ENCODE measurements at places on chromosomes 4 and X.

- no peak for DNase-seq
These were observed 145.7 kb upstream of the NUDT6 start for GRCh38 chr4:123068081-123068480.

DNA sequence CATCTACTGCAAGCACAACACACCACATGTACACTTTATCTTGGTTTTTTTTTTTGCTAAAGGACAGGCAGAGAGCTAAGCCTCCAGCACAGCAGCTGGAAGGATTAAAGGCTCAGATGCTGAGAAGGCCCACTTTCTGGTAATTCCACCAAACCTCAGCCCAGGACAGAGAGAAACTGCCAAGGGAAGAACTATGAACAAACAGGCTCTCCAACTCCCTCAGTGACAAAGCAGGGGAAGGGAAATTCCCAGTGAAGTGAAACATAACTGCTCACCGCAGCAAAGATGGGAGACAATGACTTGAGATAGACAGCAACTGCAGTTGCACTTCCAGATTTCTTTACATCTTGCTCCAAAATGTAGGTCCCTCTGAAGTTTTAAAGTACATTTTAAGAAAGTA is 4.8 kb downstream of the PROM1 start:
- DNase-seq, result no peak

DNA sequence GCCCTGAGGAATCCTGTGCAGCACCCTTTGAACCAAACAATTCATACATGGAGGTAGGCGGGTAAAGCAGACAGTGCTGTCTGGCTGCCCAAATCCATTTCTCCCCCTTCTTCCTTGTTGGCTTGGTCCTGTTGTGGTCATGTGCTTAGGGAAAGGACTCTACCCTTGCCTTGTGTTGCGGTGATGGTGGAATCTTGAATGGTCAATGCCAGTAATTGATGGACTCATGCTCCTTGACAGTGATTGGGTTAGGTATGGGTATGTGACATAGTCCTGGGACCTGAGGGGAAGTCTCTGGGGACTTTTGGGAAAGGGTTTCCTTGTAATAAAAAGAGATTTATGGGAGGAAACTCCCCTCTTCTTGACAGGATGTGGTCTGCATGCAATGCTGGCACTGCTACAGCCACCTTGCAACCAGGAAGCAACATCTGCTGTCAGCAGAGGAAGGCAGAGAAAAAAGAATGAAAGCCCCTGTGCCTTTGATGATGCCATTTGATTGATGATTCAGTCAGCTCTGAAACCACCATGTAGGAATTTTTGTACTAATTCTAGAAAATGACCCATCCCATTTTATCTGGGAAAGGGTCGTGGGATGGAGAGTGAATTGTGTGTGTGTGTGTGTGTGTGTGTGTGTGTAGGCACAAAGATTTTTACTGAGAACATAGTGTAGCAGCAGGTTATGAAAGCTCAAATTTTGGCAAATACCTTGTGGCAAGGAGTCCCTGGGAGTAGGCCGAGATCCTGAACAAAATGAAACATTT is 30.0 kb upstream of the HUWE1 start:
- no peak for DNase-seq

GRCh38 chrX:146055733-146056132 is 238.1 kb downstream of the SLITRK2 start:
- DNase-seq, result no peak

- DNase-seq, result no peak
These were observed 682.9 kb upstream of the GALNTL6 start for GRCh38 chr4:171130256-171130801.
